Occipital lobe (tissue), 3 donors: ENCODE measurements at places on chromosomes 3 and 15. TPM values are rescaled to one million over a fixed set of nuclear protein-coding genes. Genes with fewer than 3 reads are reported as not detected.
A peak's percentile ranks its signal among the peaks of the same experiment; 100 is the strongest.

DNA sequence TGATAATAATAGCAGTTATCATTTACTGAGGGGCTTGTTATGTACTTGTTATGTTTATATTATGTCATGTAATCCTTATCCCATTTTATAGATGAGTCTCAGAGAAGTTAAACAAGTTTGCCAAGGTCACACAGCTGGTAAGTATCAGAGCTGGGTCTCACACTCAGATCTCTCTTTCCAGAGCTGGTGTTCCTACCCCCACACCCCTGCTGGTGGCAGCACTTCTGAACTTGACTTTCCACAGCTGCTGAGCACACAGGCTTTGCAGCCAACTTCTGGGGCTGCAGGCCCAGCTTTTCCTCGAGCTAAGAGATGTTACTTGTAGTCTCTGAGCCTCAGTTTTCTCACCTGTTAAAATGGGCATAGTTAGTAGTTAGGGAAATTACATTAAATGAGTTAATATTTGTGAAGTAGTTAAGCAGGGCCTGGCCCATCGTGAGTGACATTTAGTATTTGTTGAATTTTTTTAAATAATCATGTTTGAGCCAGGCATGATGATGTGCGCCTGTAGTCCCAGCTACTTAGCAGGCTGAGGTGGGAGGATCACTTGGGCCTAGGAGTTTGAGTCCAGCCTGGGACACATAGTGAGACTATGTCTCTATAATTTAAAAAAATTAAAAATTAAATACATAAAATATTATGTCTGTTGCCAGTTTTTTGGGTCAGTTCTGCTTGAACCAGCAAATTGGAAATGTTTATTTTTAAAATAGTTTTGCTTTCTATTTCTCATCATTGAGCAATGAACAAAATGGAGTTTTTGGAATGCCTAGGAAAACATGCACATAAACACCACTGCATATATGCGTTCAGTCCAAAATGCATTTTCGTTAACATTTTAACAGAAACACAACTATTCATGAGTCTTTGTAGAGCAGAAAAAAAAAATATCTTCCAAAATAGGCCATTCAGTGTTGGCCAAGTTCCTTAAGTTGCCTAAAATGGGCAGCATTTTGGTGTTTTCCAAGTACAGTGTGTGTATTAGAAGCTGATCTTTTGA is 87.3 kb downstream of the SMAD6 start:
- no peak for DNase-seq

GRCh38 chr15:92393071-92393979 is at the start of gene ST8SIA2:
Gene ST8SIA2, plus strand, starts transcription at chr15:92393881. Its CDS starts 184 bp downstream, at chr15:92394065.
- no peak for DNase-seq

DNA sequence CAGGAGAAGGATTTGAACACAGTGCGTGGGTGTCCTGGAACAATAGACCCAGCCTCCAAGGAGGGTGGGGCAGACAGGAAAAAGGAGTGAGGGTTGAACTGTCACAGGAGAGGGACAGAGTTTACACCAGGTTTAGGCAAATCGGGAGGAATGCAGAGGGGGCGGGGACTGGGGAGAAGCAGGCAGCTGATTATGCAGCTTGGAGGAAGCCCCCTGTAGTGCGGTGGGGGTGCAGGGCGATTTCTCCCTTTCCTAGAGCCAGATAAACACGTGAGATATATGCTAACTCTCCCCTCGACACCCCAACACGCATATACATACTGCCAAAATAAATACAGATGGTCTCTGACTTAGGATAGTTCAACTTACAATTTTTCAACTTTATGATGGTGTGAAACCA is 108.6 kb upstream of the PRR20G start:
- no peak for DNase-seq

GRCh38 chr3:194375473-194376240 is 6.1 kb upstream of the LRRC15 start:
- DNase-seq = no peak

- no peak for DNase-seq
Observed at GRCh38 chr3:125428216-125428830, 53.2 kb upstream of the ZNF148 start.

DNA sequence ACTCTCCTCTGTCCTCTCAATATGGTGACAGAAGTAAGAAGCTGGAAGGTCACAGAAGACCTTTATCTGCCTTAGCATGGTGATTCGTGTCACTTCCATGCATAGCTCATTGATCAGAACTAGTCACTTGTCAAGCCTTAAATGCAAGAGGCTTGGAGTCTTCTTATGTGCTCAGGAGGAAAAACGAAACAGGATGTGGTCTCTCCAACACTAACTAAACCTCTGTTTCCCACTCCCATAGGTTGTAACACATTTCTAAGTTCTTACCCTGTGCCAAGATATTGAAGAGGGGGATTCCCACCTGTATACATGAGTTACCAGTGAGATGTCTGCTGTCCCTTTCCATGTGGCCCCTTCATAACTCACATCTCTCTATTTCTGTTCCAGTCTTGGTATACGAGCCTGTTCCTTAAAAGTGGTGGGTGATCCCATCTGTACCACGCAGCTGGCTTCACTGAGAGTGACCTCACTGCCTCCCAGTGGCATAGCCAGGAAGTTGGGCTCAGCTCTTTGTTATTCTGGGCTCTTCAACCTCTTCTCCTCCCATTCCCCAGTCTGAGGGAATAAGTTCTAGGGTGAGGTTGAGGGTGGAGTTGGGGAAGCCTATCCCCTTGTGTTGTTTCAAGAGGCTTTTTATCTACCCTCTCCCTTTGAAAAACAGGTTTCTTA is 203.2 kb upstream of the PPP2R3A start:
- DNase-seq = no peak

- DNase-seq = no peak
Observed at GRCh38 chr3:121979734-121980449, 42.2 kb downstream of the ILDR1 start.

- peak; percentile 82 for DNase-seq
Observed at GRCh38 chr15:74382004-74382816, 14.8 kb upstream of the CYP11A1 start.

- DNase-seq = no peak
Observed at GRCh38 chr15:96629511-96629910, 299.0 kb downstream of the NR2F2 start.

GRCh38 chr3:116940719-116941118 is 231.1 kb downstream of the TUSC7 start:
- no peak for DNase-seq

DNA sequence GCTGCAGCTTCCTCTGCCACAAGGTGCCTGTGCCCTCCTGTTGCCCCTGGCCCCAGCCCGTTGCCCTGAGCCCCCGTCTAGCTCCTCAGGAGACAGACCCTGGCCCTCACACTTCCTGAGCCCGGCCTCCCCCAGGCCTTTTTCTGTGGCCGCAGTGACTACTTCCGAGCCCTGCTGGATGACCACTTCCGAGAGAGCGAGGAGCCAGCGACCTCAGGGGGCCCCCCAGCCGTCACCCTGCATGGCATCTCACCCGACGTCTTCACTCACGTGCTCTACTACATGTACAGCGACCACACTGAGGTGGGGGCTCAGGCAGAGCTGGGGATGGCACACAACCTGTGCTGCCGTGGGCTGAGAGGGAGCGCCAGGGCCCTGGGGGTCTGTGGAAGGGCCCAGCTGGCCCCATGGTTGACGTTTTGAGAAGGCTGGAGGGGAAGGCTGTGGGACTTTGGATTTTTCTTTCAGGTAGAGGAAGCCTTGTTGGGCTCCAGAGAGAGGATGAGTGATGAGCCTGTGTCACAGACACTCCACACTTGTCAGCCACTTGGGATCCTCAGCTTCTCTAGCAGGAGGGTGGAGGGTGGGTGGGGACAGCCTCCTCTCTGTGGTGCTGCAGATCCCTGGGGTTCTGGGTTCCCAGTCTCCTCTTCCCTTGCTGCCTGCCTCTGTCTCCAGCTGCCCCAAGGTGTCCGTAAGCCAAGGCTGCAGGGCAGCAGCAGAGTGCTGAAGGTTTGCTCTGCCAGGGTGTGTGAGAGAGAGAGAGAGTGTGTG is 5.0 kb downstream of the ABTB1 start:
- DNase-seq = no peak

DNA sequence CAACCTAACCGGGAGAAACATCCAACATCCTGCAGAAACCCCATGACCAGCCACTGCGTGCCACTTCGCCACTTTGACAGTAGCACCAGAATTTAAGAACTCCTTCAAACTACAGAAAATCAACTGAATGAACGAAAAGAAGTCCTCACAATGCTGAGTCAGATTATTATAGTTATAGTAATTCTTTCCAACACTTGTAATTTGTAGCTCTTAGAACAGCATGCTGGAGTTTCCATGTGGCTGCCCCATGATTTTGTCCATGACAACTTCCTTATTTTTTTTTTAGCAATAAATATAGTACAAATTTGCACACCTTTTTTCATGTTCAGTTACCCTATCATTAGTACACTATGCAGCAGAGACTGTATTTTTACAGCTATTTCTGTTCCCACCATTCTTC is 26.1 kb upstream of the SSR3 start:
- no peak for DNase-seq

GRCh38 chr15:45163508-45163856 is 24.3 kb downstream of the SHF start:
- no peak for DNase-seq

- DNase-seq = no peak
Observed at GRCh38 chr15:37771465-37771864, 163.0 kb upstream of the TMCO5A start.

GRCh38 chr3:177595530-177596188 is 398.4 kb upstream of the TBL1XR1 start:
- DNase-seq = no peak

GRCh38 chr3:27589795-27590194 is 105.6 kb upstream of the SLC4A7 start:
- DNase-seq = no peak

DNA sequence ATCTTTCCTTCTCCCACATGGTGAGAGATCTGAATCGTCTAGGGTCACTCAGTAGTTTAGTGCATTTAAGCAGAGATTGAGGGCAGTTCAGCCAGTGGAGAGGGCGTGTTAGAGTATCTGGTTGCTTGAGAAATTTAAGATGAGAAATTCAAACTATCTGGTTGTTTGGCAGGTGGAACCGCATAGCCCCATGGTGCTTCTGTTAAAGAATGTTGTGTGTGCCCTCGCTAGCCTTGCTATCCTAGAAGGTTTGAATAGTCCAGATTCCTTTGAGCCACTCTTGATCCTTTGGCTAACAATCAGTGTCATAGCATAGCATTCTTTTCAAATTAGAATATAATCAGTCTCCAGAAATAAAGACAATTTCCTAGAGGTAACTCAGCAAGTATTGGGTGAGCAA is 32.1 kb downstream of the ABHD17C start:
- no peak for DNase-seq

GRCh38 chr3:47337656-47338055 is 43.2 kb upstream of the PTPN23 start:
- no peak for DNase-seq

DNA sequence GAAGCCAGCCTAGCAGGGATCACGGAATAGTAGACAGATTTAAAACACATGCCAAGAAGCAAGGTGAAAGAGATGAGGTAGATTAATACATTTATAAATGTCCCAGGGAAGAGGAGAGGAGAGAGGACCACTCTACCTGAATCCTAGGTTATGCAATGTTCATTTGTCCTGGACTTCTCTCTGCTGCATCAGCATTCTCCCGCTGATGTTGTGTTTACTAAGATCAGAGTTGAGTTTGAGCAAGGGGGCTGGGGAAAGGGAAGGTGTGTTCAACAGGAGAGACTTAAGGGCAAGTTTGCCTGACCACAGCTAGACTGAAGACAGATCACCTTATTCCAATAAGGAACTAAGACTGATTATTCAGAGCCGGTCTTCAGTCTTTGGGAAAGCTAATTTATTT is 1.1 kb upstream of the KPNA1 start:
- no peak for DNase-seq

DNA sequence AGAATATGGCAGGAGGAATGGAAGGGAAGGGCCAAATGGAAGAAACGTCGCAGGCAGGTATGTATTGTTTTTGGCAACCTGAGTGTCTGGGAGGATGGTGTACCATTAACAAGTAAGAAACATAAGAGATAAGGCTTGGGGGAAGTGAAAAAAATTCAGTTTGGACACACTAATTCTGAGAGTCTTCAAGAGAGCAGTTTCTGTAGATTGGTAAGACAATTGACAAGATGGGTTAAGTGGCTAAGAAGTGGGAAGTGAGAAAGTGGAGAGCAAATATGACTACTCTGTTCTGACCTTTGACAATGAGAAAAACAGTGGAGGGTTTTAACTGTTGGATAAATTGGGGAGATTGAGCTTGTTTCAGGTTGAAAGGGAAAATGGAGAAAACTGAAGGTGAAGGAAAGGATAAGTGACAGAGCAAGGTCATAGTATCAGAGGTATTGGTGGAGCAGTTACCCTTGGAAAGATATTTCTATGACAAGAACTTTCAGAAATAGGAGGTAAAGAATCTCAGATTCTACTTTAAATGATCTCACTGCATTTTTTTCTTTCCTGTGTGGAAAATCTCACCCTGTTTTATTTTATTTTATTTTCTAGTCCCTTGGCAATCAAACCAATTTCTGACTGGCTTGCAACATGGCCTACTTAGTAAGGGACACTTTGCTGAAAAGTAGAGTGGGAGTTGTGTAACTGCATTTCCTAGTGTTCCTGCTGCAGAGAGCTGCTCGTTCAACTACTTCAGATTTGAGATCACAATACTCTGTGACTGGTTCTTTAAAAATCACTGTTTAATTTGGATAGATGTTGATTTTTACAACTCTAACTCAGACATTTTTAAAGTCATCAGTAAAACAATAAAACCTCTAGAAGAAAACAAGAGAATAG is 23.1 kb upstream of the GABPB1 start:
- DNase-seq = no peak

GRCh38 chr3:169002689-169003088 is 660.8 kb downstream of the MECOM start:
- DNase-seq = no peak

DNA sequence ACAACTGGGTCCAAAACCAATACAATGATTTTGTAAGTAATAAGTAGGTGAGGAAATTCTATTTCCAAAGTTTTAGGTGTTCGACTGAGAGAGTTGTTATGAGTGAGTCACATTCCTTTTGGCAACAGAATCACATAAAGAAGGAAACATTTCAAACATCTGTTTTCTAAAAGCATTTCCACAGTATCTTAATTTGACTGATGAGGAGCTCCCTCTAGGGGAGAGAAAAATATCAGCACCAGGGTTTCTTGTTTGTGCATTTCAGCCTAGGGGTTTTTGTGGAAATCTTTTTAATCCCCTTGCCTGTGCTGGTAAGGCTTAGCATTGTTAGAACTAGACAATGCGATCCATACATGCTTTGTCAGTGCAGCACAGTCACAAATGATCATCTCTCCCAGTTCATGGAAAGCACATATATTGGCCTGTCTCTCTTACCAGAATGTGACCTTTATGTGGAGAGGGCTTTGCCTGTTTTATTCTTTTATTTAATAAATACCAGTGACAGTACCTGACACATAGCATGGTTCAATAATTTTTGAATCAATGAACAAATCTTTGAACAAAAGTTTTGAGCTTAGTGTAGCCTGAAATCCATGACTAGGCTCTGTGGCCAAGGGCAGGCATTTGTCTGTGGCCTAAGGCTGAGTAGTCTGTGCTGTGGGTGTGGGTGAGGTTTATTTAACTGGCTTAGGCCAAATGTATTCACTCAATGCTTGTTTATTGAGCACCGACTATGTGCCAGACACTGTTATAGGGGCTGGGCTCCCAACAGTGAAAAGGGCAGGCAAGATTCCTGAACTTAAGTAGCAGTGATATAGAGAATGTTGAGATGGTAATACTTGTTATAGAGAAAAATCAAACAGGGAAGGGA is 21.1 kb upstream of the IQCF6 start:
- DNase-seq = no peak

The TNK2 gene
- total RNA-seq = 10.1 TPM

The CCK gene
- 14.7 TPM for total RNA-seq

The PRSS50 gene
- total RNA-seq = 0.31 TPM

The ISLR gene
- 8.9 TPM for total RNA-seq

The SNAPC5 gene
- total RNA-seq = 10.1 TPM

The AGTR1 gene
- 2.0 TPM for total RNA-seq

The MOBP gene
- 0.94 TPM for total RNA-seq

The SENP8 gene
- 6.9 TPM for total RNA-seq

The CGNL1 gene
- total RNA-seq = 5.3 TPM

The SAMMSON gene
- total RNA-seq = 0.47 TPM

The PAK6 gene
- 11.2 TPM for total RNA-seq
